ENCODE measurements at places on chromosomes 1 and 21.

DNA sequence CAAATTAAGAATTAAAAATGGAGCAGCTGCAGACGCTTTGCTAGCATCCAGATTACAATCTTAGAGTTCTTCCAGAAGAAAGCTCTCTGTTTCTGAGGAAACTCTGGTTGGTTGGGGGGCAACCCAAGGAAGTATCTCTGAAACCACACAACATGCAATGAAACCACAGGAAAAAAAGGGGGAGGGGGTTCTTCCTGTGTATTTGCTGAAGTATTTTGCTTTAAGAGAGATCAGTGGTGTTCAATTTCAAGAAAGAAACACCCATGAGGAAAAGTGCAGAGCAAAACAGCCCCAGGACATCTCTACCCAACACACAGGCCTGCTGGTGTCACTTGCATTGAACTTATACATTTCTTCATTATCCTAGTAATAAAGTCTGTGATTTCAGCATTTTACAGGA is 19.7 kb upstream of the TIAM1 start:
- DNase-seq: no peak

DNA sequence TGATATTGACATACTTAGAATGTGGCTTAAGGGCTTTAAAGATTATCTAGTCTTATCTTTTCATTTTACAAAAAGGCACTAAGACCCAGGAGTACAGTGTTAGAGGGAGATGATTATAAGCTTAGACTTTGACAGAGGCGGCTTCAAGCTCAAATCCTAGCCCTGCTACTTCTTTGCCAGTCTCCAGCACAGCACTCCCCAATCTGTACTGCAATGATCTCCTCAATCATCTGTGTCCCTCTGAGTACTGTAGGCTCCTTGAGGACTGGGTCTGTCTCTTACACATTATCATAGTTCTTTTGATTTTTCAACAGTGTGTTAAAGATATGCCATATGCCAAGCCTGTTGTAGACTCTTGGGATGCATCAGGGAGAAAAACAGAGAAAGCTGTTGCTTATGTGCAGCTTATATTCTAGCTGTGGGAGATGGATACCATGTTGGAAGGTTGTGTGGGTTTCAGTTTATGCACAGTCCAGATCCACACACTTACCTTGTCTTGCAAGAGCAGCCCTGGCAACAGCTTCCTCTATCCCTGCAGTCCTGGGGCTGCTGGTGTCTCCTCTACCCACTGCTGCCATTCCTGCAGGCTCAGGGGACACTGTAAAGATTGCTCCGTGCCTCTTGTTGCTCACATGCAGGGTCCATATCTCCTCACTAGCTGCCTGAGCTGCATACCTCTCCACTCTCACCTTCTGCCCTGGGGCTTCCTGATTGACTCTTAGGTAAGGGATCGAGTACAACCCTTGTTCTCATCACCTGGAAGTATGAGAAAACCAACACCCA is 103.9 kb upstream of the TSPAN2 start:
- DNase-seq: no peak

DNA sequence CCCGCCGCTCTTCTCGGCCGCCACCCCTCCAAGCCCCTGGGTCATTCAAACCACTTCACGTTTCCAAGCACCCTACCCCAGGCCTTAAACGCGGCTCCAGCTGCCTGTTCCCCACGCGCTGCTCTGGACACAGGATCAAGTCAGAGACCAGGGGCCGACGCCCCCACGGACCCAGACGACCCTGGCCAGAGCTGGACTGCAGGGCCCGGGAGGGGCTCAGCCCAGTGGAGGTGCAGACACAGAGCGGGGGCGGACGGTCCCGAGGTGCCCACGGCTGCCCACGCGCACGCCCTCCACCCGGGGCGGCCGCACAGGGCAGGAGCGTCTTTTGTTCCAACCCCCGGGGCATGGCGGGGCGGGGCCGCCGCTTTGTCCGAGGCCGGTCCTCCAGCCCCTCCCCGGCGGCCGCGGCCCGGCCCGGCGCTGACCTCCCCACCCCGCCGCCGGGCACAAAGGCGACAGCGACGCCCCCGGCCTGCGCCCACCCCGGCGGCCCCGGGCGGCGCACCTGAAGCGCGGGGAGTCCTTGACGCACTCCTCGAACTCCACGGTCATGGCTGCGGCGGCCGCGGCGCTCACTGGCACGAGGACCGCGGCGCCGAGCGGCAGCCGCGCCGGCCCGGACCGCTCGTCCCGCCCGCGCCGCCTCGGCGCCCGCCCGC is 338 bp downstream of the ACAP3 start:
- DNase-seq: no peak

- no peak for DNase-seq
Observed at GRCh38 chr1:203768256-203768655, 3.3 kb downstream of the LAX1 start.

- DNase-seq: no peak
Observed at GRCh38 chr1:89706700-89707012, 73.7 kb downstream of the LRRC8C start.

All from T-helper 9 cell (primary cell).